ENCODE measurements at places on chromosomes 4 and X.

- DNase-seq, result no peak
Observed at GRCh38 chr4:76732246-76732645, 165.7 kb downstream of the SOWAHB start.

DNA sequence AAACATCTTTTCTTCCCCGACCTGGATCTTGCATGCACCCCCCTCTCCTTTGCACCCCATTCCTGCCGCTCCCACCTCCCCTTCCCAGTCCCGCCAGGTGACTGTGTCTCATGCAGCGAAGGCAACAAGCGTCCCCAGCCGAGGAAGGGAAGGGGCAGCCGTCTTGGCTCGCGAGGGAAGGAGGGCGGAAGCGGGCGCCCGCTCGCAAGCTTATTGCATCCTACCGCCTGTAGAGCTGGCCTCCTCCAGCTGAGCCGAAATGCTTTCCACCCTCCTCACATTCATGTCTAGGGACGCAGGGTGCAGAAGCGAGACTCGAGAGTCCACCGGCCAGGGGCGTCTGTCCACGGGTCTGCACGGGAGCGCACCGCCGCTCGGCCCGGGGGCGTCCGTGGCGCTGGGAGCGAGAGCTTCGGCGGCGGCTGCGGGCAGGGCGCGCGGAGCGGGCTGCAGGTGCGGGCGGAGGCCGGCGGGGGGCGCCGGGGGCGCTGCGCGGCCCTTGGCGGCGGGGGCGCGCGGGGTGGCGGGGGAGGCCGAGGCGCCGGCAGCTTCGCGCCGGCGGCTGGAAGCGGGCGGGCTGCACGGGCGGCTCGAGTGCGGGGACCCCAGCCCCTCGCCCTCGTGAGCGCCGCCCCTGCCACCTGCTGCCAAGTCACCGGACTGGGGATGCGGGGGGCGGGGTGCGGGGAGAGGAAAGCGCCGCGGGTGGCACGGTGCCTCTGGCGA lies at the start of gene KCNIP4:
KCNIP4 (minus strand) TSS at position 426 of the 726 bp plus-strand sequence.
- DNase-seq, result no peak

GRCh38 chr4:13721894-13722293 lies 94.4 kb upstream of the BOD1L1 start:
- DNase-seq, result no peak

DNA sequence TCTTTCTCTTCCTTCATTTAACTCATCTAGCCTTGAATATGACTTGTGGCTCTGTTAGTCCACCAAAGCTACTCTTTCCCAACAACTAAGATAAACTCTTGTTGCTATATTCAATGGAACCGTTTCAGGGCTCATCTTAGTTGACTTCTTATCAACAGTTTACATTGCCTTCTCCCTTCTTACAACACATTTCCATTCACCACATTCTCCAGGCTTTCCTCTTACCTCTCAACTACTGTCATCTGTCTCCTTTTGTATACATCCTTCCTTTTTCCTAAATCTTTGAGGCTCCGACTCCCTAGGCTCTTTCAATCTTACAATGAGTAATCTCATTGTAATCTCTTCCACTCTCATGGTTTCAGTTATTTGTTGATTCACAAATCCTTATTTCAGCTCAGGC lies 58.5 kb downstream of the NCAPG start:
- DNase-seq, result no peak

- no peak for DNase-seq
Observed at GRCh38 chr4:4854649-4855295, 4.7 kb upstream of the MSX1 start.

DNA sequence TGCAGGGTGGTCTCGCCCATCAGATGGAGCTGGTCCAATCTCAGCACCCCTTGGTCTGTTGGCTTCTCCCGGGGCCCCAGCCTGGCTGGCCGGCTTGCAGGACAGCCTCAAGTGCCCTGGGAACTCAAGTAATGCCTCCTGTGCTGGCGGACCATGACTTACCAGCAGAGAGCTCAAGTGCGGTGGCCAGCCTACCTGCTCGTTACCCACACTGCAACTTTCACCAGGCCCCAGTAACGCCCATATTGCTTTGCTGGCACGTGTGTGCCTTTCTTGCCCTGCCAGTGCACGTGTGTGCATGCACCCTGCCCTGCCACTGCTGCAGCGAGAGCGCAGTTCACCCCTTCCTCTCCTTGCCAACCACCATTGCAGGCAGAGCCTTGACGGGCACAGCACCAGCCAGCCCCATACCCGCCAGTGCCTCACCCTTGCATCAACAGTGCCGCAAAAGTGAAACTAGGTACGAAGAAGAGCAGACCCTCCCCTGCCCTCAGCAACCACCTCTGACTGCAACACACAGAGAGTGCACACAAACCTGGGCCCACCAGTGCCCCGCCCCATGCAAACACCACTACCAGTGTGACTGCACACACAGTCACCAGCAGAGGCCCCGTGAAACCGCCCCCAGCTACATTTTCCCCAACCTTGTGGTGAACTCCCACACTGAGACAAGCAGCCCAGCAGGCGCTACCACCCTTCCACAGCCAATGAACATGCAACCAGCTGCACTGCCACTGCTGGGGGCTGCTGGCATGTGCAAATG lies 88.9 kb upstream of the POU3F4 start:
- no peak for DNase-seq

- no peak for DNase-seq
Observed at GRCh38 chrX:69185886-69186285, 20.6 kb upstream of the PJA1 start.

DNA sequence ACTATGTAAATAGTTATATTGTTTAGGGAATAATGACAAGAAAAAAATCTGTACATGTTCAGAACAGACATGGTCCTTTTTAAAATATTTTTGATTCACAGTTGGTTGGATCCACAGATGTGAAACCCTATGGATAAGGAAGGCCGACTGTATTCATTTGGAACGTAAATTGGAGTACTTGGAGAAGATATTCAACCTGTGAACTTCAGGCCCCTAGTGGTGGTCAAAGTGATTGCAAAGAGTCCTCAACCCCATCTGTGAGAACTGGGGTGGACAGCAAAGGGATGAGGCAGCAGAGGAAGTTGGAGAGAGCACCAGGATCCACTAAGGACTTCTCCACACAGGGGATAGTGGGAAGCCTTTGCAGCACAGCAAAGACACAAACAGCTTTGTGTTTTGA lies 6.2 kb upstream of the CXCL13 start:
- no peak for DNase-seq

DNA sequence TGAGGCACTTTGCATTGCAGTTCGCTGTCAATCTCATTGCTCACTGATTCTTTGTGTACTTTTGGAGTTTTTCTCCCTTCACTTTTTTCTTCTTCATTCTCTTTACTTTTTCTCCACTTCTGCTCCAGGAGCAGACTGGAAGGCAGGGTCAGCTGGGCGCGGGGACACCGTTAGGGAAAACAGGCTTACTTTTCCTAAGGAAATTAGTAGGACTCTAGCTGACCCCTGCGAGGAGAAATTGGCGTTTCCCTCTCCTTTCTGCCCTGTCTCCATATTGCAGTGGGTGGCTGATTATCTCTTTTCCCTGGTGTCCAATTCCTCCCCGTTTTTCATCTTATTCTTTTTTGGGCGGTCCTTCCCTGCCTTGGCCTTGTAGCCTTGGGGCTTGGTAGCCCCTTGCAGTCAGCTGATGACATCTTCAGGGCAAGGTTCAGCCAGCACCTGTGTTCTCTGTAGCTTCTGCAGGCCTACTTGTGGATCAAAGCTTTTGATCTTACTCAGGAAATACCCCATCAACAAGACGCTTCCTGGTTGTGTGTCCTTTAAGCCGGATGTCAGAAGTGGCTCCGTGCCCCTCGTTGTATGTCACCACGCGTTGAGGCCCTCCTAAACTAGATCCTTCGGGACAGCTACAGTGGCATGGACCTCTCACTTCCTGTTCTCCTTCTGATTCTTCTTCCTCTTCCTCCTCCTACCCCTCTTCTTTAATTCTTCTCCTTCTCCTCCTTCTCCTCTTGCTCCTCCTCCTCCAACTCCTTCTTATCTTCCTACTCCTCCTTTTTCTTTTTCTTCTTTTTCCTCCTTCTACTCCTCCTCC lies 36.1 kb downstream of the NBDY start:
- no peak for DNase-seq

DNA sequence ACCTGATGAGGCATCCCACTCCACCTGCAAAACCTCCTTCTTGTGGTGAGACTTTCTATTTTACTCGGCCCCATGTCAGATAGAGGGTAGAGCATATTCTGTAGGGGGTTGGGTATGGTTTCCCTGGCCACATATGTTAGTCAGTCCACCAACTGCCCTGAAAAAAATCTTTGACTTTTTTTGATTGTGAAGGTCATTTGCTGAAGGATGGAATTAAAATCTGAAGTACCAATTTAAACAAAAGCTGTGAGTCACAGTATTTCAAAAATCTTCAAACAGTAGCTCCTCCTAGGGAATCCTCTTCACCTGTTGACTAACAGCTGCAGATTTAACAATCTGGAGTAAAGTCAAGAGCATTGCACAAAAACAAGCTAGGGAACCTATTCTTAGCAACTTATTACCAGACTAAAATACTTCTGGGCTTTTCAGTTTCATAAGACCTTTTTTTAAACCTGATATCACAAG lies 8.0 kb upstream of the CCDC110 start:
- DNase-seq, result no peak

DNA sequence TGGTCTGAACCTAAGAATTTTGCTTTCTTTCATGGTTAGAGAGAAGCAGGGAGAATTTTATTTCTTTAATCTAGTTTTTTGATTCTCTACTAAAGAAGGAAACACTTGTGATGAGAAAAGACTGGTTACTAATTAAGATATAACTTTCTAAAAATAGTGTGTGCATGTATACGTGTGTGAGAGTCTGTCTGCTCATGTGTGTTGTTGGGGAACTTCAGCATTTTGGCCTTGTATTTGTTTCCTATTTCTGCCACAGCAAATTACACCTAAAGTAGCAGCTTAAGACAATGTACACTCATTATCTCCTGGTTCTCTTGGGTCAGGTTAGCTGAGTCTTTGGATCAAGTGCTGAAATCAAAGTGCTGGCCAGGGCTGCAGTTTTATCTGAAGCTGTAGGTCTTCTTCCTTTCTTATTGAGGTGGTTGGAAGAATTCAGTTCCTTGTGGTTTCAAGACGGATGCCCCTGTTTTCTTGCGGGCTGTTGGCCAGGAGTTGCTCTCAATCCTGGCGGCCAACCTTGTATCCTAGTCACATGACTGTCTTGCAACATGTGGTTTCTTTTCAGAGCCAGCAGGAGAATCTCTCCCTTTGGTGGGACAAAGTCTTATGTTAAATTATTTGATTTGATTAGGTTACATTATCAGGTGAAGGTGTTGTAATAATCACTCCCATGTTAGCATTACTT lies 188.4 kb upstream of the CLNK start:
- DNase-seq, result no peak

DNA sequence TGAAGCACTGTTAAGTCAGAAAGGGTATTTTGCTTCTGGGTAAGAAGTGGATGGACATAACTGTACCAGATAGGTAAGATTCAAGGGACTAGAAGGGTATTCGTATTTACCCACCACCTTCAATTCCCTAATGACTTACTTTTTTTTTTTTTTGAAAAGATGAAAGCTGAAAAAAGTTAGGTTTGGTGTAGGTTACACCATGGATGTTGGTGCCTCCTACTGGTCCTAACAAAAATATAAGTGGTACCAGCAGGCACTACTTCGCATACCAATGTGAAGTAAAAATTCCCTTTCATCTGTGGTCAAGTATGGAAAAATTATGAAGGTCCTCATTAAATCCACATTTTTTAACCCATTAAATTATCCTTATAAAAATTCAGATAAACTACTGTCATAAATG lies 7.2 kb downstream of the ANKRD17 start:
- DNase-seq, result no peak

DNA sequence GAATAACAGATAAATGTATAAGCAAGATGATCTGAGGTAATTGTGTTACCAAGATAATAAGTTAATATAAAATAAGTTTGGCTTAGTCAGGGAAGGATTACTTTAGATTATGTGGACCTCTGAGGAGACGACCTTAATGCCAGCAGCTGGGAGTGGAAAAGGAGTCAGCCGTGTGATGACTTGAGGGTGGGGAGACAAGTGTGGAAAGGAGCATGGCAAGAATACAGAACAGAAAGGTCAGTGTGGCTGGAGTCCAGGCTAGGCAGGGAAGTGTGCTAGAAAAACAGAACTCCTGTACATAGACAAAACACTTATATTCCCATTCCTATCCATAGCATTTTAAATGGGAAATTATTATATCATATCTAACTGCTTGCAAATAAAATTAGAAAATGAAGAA lies 138.8 kb downstream of the PDLIM5 start:
- DNase-seq, result no peak

DNA sequence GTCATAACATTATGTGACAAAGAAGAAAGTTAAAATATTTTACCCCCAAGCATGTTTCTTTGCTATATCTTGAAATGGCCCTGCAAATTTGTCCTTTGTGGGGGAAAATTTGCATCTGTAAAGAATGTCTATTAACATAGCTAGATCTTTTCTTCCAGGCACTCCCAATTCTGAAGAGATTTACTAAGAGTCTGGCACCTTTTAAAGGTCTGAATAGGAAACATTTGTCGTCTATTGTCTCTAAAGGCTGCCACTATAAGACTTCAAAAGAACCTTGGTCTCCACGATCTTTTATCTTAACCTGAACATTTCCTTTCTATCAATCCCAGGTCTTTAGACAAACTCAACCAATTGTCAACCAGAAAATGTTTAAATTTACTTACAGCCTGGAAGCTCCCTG lies 128.6 kb upstream of the VCX start:
- DNase-seq, result no peak

GRCh38 chr4:140046543-140046942 lies 107.4 kb downstream of the MAML3 start:
- DNase-seq, result no peak

- DNase-seq, result no peak
Observed at GRCh38 chr4:15457406-15458201, 12.1 kb upstream of the CC2D2A start.

- no peak for DNase-seq
Observed at GRCh38 chr4:137635108-137635507, 102.8 kb upstream of the PCDH18 start.

GRCh38 chr4:105657117-105657765 lies 51.2 kb downstream of the INTS12 start:
- no peak for DNase-seq

GRCh38 chr4:119125931-119126330 lies 9.7 kb upstream of the MYOZ2 start:
- DNase-seq, result no peak

GRCh38 chr4:20192736-20193135 lies 59.0 kb upstream of the SLIT2 start:
- no peak for DNase-seq
